K562 (cell line): ENCODE measurements at places on chromosomes 6 and 20. TPM values are rescaled to one million over a fixed set of nuclear protein-coding genes. Genes with fewer than 3 reads are reported as not detected.

Gene F13A1
- total RNA-seq: 0.13 and 0.33 TPM in 2 replicates

Gene EYA4
- not detected in 2 replicates for total RNA-seq

Gene DEFB112
- total RNA-seq: not detected in 2 replicates

Gene KCNQ2
- total RNA-seq: 0.13 and 0.40 TPM in 2 replicates

Gene ENPP1
- 0.22 and 0.27 TPM in 2 replicates for total RNA-seq

DNA sequence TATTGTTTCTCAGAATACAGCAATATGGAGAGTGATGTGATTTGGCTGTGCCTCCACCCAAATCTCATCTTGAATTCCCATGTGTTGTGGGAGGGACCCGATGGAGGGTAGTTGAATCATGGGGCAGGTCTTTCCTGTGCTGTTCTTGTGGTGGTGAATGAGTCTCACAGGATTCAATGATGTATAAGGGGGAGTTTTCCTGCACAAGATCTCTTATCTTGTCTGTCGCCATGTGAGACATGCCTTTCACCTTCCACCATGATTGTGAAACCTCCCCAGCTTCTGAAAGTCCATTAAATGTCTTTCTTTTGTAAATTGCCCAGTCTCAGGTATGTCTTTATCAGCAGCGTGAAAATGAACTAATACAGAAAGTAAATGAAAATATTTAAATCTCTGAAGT, 234.8 kb upstream of the TENT5A start:
- no peak for DNase-seq

DNA sequence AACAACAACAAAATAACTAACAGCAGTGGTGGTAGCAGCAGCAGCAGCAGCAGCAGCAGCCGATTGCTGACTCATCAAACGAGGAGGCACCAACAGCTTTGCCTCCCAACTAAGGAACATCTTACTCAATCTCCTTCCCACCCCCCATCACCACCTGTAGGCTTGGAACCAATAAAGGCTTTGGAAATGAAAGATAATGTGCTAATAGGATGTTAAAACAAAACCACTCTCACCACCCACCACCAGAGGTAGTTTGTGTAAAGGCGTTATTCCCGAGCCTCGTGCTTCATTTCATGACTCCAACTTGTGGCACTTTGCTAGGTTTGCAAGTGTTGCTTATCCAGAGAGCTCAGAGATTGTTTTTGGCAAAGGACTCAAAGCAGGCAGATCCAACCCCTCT, 346.5 kb downstream of the CD83 start:
- DNase-seq: peak; percentile 69

DNA sequence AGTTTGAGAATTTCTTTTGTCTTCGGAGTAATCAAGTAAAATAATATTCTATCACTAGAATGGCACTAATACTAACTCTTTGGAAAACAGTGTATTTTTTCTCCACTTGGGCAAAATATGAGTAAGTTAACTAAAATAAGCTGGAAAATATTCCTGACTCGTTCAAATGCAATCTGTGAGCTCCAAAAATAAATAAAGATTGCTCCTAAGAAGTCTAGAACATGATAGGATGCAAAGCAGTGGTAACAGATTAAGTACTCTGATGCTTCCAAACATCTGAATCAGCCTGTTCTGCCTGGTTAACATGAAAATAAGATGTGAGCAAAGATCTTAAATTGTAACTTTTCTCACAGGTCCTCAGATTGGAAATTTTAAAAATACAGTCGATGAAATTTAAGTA, 285.1 kb upstream of the ID4 start:
- no peak for DNase-seq

DNA sequence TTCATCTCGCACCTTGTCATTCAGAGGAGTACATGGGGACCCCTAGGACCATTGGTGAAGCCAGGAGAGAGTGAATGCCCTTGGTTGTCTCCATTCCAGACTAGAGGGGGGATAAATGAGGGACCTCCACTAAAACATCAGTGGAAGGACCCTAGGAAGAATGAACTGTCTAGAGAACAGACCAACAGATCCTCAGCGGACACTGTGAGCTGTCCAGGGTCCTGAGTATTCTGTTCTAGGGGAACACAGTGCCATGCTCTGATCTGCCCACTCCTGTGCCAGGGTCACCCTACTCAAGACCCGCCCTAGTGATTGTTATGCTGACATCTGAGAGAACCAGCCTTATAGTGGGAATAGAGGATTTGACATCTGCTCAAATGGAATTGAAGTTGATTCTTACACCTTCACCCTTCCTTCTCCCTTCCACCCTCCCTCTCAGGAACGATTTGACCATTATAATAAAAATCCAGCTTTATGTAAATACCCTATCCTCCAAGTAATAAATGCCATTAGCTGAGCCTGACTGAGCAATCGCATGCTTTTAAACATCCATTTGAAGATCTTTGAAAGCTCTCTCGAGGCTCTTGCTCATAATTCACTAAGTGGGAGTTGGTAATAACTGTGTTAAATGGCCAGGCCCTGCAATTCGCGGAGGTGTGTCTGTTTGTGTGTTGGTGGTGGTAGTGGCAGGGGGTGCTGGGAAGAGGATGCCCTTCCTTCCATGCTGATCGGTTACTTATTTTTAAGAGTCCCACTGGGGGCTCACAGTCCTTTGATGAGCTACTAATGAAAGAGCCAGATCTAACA, 43.6 kb upstream of the SLC32A1 start:
- peak; percentile 50 for DNase-seq

DNA sequence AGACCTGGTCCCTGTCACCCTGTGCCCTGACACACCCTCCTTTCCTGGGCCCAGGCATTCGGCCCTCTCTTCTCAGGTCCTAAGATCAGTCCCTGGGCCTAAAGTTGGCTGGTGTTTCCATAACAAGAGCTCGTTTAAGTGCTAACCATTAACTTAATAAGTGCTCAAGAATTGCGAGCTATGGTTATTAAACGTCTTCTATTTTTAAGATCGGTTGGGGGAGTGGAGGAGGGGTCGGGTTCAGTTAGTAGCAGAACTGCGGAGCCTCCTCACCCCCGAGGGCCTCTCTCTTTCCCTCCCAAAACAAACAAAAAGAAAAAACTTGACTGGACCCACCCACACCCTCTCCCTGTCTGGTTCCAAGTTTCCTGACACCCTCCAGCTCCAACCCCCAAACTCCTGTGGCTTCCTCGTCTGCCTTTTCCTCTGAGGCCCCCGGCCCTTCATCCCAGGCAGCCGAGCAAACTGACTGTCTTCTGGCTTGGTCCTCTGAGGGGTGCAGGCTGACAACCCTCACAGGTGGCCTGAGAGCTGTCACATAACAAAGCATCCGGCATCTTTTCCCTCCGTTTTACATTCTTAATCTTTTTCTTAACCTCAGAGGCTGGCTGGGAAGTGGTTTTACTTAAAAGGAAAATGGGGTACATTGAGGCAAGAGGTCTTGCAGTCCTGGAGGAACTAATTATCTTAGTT, 2.0 kb downstream of the STK35 start:
- peak; percentile 18 for DNase-seq

DNA sequence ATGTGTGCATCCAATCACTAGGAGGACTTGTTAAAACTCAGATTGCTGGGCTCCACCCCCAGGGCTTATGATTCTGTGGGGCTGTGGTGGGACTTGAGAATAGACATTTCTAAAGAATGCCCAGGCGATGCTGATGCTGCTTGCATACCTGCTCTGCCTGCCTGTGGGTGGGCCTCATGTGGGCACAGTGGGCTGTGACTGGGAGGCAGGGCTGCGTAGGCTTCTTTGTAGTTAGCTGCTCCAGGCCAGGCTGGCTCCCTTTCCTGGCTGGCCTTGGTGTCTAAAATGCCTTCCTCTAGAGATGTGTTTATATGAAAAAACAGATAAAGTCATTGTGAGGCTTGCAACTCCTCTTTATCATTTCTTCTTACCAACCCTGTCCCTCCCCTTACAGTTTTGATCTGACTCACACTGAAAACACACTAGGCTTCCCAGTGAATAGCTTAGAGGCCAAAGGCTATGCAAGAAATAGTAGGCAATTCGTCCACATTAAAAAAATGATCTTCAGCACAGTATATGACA, 495.5 kb upstream of the MAP3K7 start:
- DNase-seq: no peak

- no peak for DNase-seq
Measured at GRCh38 chr6:163667372-163668060, 253.0 kb downstream of the QKI start.

- no peak for DNase-seq
Measured at GRCh38 chr20:47645632-47646031, 139.6 kb downstream of the SULF2 start.

GRCh38 chr6:10014557-10014956, 400.3 kb downstream of the TFAP2A start:
- no peak for DNase-seq

DNA sequence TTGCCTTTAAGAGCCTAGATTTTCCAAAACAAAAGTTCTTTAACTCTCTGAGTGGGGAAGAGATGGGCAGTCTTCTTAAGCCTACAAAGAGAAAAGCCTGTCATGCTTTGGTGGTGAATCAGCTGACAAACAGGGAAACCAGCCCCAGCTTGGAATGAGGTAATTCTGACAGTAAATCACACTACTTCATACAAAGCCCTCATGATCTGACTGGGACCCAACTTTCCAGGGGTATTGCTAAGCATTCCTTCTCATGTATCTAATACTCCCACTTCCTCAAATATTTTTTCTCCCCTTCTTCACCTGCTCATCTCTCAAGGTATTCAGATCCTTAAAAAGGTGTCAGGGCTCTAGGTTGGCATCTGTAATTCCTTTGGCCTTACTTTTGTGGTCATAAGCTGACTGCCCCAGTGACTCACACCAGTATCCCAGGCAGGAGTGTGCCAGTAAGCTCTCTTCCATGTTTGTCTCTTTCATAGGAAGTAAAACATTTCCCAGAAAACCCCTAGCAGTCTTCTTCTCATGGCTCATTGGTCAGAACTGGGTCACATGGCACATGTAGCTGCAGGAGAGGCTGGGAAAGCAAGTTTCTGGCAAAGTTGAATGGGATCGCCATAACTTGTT, 15.0 kb upstream of the TBC1D22B start:
- DNase-seq: peak; percentile 77

DNA sequence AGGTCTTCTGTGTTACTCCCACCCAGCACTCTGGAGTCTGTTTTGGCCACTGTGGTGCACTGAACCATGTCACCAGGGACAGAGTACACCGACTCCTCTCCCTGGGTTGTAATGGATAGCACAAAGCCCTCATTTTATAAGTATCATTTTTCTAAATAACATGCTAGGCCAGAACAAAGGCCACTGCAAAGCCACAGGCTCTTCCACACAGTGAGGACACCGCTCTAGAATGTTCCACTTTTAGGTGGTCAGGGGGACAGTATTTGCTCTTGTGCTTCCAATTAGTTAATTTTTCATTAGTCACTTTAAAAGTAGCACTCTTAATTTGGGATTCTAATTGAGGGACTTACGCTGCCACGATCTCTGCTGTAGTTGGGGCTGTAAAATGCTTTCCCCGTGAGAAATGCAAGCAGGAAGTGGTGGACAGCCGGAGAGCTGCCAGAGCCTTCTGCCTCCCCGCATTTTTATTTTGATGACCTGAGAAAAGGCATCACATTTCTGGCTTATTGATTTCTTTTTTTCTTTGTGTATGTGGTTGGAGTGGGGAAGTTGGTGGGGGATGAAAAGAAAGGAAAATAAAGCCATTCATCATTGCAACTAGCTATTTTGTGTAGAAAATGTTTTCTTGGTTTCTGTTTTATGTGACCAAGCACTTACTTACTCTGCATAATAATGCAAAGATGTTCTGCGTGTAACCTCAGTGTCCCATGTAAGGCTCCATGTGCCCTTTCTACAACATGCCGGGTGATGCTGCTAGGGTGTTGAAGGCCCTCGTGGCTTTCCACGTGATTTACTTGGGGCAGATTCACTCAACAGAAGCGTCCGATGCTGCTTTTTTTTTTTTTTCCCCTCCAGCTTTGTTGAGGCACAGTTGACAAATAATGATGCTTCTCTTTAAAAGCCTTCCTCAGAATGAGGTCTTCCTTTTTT, 195.9 kb downstream of the SASH1 start:
- no peak for DNase-seq

GRCh38 chr20:38199501-38200390, 34.7 kb upstream of the TGM2 start:
- DNase-seq: no peak
